Type B pancreatic cell (in vitro differentiated cells): ENCODE measurements at places on chromosomes 12 and 14. TPM values are rescaled to one million over a fixed set of nuclear protein-coding genes. Genes with fewer than 3 reads are reported as not detected.
A peak's percentile ranks its signal among the peaks of the same experiment; 100 is the strongest.

Gene SHMT2
- 108 and 131 TPM in 2 replicates for total RNA-seq

DNA sequence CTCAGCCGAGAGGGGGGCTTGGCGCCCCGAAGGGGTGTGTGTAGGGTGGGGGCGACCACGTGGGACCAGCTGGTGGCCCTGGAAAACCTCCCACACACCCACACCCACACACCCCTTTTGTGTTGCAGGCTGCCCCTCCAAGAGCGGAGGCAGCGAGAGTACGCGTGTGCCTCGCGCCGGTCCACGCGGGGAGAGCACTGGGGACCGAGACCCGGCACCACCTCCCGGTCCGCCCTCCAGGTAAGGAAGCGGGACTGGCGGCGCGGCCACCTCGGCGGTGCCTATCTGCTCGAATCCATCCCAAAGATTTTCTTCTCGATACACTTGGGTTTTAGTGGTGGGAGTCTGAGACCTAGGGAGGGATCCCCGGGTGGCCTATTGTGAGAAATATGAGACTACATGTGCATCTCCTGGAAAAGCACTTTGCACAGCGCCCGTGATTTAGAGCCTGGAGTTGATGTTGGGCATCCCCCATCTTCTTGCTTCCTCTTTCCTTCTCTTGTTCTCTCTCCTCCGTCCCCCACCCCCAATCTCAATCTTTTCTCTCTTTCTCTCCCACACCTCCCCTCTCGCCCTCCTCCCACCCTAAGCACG, 393 bp downstream of the SYT1 start:
- peaks cover 56% of the 10 kb centered on the region for H3K27me3 ChIP-seq
- no peaks in the 10 kb centered on the region for H3K36me3 ChIP-seq
- H3K4me3 ChIP-seq = peak overlapping the region; percentile 94
- no peak for DNase-seq
- peak overlapping the region; percentile 55 for H3K27ac ChIP-seq

DNA sequence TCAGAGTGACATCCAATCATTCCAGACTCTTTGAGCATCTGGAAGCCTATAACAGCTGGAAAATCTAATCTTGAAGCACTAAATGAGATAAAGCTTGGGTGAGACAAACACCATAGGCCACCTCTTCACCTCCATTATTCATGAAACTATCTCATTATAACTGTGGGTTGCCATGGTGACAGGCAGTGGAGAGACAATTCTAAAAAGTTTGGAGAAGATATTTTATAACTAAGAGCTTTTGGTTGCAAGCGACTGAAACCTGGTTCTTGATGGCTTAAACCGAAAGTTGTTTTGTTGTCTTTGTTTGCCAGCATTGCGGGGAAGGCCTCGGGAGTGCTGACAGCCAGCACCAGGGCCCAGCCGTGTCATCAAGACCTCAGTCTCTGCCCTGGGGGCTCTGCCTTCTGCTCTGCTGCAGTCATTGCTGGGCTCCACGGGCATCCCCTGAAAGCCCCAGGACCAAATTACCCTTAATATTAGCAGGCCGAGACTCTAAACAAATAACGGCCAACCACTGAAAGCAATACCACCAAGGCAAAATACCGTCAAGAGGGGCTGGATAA, 353.6 kb upstream of the SFSWAP start:
- peaks cover 28% of the 10 kb centered on the region for H3K27me3 ChIP-seq
- no peak for DNase-seq
- no peak overlapping the region for H3K4me3 ChIP-seq
- H3K4me1 ChIP-seq = peaks cover 27% of the 10 kb centered on the region
- H3K36me3 ChIP-seq = no peaks in the 10 kb centered on the region

DNA sequence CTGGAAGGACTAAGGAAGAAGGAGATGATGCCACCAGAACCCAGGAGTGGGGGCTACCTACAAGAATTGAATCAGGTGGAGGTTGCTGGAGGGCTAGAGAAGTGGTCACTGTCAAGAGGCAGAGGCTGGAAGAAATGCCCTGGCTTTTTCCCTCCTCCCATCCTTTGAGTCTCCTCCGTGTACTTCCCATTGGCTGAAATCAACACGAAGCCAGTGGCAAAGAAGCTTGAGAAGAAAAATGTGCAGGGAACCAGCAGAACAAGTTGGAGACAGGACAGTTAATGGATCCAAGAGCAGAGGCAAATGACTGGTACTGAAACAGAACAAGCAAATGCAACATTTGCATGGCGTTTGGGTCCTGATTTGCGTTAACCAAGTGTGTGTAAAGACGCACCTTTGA, 9.1 kb upstream of the FBLN5 start:
- H3K27me3 ChIP-seq = peaks cover 4% of the 10 kb centered on the region
- no peak overlapping the region for H3K4me3 ChIP-seq
- no peak for DNase-seq
- no peak overlapping the region for H3K27ac ChIP-seq
- H3K36me3 ChIP-seq = no peaks in the 10 kb centered on the region
- H3K4me1 ChIP-seq = peaks cover 4% of the 10 kb centered on the region
